ENCODE measurements at places on chromosomes 2 and 18.

DNA sequence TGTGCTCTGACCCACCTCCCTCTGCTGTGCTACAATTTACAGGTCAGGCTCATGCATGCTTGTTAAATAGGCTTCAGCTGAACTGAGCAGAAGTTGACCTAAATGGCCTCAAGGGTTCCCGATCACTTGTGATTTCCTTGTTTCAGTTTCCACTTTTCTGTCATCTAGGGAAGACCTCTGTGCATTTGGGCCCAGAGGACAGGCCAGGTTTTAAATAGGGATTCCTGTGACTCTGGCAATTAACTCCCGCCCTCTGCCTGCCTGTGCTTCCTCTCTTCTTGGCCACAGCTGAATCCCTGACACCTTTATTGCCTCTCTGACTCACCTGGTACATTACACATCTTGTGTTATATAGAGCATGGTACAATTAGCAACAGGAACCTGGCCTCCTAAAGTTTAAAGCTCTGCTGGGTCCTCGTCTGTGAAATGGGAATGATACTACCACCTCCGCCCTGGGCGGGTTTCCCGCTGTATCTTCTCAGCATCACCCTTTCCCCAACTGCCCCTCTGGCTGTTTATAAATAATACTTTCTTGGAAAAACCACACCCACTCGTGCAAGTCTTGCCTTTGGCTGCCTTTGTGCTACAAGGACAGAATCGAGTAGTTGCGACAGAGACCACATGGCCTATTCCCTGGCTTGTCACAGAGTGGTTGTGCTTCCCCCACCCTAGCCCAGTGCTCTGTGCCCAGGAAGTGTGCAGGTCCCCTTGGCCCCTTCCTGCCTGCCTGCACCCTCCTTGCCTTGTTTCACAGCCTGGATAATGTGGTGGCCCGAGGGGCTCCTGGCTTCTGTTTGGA lies 7.9 kb downstream of the CABLES1 start:
- DNase-seq = no peak

DNA sequence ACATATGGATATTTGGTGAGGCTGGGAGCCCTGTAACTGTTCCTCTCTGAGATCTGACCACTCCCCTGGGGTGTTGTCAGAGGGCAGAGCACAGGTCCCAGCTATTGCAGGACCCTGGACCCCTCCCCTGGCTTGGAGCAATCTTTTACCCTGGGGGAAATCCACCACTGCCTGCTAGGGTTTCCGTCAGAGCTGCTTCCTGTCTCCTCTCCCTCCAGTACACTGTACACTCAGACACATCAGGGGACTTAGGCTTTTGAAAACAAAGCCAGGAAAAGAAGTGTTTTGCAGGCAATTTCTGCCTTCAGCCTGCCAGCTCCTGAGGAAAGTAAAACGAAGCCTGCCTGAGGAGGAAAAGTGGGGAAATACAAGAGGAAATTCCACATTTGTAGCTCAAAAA lies 13.2 kb upstream of the CEP68 start:
- DNase-seq = no peak

- DNase-seq = no peak
Observed at GRCh38 chr18:67672716-67673115, 156.2 kb upstream of the DSEL start.

GRCh38 chr2:41909584-41909983 lies 138.2 kb upstream of the PKDCC start:
- no peak for DNase-seq

DNA sequence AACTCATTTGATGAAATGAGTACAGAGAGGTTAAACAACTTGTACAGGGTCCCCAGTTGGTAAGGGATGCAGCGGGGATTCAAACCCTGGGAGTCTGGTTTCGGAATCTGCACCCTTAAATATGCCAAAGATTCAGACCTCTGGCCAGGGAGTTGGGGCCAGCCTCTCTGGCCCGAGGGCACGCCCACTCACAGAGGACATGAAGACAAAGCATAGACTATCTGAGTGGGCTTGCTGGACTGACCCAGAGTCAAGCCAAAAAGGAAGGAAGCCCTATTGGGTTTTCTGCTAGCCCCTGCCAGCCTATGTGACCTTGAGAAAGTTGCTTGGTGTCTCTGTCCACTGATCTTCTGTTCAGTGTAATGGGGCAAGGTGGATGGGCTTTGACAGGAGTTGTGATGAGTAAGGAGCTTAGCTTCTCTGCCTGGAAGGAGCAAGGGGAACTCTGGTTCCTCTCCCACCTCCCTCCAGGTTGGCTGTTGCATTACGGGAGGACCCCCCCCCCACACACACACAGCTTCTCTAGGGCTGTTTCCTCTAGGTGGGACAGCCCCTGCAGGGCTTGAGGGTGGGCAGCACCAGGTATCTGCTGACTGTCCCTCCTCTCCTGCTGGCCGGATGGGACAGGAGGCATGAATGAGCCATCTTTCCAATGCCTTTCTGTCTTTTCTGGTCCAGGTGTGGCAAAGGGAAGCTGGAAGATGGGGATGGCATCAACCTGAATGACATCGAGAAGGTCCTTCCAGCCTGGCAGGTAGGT lies 131.3 kb downstream of the CTIF start:
- DNase-seq = no peak

- no peak for DNase-seq
Observed at GRCh38 chr2:109523121-109523520, 90.6 kb downstream of the SEPTIN10 start.

DNA sequence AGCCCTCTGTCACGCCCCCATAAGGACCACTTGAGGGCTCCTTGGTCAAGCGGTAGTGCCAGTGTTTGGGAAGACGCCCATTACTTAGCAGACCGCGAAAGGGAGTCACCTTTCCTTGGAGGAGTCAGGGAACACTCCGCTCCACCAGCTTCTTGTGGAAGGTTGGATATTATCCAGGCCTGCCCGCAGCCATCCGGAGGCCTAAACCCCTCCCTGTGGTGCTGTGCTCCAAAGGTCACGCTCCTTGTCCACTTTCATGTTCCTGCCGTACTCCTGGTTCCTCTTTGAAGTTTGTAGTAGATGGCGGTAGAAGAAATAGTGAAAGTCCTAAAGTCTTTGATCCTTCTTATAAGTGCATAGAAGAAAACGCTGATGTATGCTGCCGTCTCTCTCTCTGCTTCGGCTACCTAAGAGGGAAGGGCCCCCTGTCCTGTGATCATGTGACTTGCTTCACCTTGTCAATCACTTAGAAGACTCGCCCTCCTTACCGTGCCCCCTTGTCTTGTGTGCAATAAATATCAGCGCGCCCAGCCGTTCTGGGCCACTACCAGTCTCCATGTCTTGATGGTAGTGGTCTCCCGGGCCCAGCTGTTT lies 1.7 kb upstream of the CATIP start:
- DNase-seq = no peak

GRCh38 chr2:45768208-45768607 lies 116.7 kb downstream of the PRKCE start:
- no peak for DNase-seq

- DNase-seq = no peak
Observed at GRCh38 chr2:143764261-143764660, 635.0 kb downstream of the ARHGAP15 start.

- DNase-seq = no peak
Observed at GRCh38 chr2:16134436-16135165, 194.3 kb downstream of the MYCN start.

GRCh38 chr2:231144896-231145295 lies 20.1 kb upstream of the HTR2B start:
- no peak for DNase-seq

GRCh38 chr2:81542119-81542518 lies 1237.6 kb upstream of the LRRTM1 start:
- no peak for DNase-seq

GRCh38 chr18:70464343-70465114 lies 175.7 kb downstream of the SOCS6 start:
- peak; percentile 17 for DNase-seq

DNA sequence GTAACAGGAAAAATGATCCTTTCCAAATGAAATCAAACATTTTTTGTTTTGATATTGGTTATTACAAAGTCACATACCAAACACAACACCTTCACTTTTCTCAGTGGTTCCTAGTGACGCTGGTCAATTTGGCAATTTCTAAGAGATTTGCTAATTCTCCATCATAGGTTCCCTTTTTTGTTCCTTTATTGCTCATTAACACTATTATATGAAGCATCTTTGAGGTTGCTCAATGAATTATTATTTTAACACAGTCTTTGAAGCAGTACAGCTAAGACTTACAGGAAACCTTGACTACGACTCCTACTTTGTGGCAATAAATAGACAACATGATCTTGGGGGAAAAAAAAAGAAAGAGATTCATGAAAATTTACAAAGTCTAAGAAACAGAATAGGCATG lies 152.2 kb upstream of the VRK2 start:
- no peak for DNase-seq

DNA sequence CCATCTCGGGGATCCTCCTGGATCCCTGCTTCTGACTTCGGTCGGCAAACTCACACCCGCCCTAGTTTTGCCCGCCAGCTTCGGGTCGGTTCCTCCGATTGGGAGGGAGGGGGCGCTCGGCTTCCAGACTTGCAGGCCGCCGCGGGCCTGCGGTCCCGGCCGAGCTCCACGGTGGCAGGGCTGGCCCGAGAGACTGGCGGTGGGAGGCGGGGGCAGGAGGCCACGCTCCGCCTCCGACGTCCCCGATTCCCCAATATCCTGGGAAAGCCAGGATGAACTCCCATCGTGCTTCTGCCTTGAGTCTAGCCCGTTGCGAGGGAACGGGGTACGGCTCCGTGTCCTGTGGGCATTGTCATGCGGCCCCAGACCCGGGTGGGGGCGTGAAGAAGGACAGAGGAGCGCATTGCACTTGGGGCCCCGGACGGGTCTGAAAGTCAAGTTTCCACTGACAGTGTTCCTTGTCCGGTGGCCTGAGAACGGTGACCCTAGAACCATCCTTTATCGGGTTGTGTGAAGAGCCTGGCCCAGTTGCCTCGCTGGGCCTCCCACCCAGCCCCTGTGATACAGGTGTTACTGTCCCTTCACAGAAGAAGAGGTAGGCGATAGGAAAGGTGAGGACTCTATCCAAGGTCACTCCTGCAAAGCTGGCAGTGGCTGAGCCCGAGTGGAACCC lies 2.4 kb upstream of the INHBB start:
- DNase-seq = peak; percentile 73

- DNase-seq = no peak
Observed at GRCh38 chr2:73000808-73001570, 70.5 kb downstream of the SFXN5 start.

DNA sequence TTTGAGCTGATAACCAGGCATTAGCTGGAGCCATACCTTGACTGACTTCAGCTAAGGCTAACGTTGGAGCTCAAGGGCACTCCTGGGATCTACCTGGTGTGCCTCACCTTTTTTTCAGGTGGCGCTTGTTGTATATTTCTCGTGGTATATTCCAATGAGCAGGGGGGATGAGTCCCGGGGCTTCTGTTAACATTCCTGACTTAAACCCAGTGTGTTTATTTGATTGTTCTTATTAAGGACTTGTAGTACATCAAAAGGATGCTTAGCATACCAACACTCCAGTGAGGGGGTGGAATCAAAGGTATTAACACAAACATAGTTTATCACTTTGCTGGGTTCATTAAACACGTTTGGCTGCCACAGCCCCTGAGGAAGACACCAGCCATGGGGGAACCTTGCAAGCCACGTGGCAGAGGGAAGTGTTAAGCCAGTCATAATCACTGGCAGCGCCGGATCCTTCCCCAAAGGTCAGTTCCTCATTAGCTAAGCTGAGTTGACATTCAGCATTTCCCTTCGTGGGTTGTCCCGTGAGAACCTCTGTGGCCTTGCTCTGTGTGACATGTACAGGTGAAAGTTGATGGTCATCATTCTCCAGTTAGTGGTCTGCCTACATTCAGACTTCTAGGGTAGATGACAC lies 119.5 kb upstream of the MCFD2 start:
- peak; percentile 39 for DNase-seq

DNA sequence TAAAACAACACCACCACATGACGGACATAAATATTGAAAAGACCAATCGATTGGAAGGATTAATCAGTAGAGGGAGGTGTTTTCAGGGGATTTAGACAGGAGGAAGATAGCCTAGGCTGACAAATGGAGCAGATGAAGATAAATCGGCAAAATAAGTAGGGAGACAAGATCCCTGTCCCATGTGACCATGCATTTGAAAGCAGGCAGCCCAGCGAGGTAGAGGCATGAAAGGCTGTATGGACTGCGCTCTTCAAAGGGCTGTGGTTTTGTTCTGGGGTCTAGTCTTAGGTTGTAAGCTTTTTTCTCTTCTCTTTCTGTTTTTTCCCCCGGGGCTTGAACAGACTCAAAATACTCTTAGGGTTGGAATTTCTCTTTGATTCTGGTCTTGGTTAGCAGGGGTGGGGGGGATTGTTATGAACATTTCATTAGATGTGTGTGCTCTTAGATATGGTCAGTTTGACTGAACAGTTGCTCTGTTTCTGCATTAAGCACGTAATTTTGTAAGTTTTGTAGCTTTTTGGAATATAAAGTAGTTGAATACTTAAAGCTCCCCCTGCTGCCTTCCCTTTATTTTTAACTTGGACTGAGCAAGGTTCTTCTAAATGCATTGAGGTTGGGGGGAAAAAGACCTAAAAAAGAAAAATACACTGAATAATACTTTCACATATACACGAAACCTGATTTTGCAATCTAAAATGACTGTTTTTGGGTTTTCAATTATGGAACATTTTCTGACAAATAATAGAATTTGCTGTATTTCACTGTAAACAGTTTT lies 32.2 kb downstream of the ZNF532 start:
- no peak for DNase-seq

DNA sequence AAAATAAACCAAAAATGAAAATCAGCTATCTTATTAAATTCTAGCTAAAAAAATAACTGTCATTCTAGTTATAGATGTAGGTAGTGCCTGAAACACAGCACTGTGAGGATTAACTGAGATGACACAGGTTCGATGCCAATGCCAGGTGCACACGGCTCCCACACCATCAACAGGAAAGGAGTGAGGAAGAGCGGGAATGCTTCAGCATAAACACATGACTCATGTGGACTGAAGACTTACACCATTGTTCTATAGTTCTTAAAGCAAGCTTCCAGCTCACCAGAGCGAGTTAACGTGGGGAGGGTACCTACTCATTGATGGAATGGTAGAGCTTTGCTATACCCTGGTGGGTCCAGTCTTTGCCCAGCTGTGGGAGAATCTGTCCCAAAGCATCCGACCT lies 76.7 kb downstream of the EMILIN2 start:
- no peak for DNase-seq

- DNase-seq = no peak
Observed at GRCh38 chr2:227643990-227644551, 22.5 kb upstream of the SCYGR5 start.

DNA sequence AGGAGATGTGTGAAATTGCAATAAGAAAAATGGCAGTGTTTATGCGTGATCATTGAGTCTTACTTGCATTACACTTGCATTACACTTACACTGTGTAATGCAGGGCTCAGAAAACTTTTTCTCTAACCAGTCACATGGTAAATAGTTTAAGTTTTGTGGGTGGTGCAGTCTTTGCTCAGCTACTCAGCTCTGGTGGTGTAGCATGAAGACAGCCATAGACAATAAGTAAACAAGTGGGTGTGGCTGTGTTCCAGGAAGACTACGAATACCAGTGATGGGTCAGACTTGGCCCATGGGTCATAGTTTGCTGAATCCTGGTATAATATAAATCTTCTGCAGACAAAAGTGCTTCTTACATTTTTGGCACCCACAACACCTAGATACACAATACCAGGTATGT lies 115.6 kb upstream of the CYP1B1 start:
- DNase-seq = no peak

Measured in GM19239 (cell line).